ENCODE measurements at places on chromosomes 1 and 21.

- DNase-seq, result no peak
These were observed 35.3 kb downstream of the OPTC start for GRCh38 chr1:203528976-203529835.

- DNase-seq, result no peak
These were observed 43.7 kb downstream of the C8B start for GRCh38 chr1:56922070-56922469.

- DNase-seq, result peak; percentile 22
These were observed 16.1 kb downstream of the USP1 start for GRCh38 chr1:62452951-62453350.

- peak; percentile 21 for DNase-seq
These were observed 49.4 kb upstream of the DESI2 start for GRCh38 chr1:244603498-244603897.

- no peak for DNase-seq
These were observed 73.3 kb upstream of the IRF2BP2 start for GRCh38 chr1:234683127-234683860.

DNA sequence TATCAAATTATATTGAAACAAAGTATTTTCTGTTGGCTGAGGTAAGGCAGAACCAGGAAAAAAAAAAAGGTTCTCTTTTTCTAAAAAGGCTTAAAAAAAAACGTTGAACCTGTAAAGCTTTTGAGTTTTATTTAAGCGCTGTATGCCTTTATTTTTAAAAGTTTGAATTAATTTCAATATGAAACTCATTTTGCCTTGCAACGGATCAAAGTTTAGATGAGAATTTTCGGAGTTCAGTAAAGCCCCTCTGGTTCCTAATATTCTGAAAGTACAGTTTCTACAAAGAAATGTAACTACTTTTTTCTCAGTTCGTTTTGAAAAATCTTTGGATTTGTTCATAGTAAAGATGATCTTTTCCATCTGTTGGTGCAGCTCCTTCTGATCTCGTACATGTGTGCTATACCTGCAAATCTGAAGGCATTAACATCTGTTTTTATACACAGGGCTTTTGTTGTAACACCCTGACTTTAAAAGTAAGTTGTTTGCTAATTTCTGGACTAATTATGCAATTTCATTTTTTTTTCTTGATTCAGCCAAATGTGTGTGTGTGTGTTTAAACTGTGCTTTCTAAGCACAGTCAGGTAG lies 1.7 kb downstream of the ZBTB18 start:
- no peak for DNase-seq

All from AG08395 (cell line).